Osteocyte (in vitro differentiated cells): ENCODE measurements at places on chromosomes 16 and 17.

DNA sequence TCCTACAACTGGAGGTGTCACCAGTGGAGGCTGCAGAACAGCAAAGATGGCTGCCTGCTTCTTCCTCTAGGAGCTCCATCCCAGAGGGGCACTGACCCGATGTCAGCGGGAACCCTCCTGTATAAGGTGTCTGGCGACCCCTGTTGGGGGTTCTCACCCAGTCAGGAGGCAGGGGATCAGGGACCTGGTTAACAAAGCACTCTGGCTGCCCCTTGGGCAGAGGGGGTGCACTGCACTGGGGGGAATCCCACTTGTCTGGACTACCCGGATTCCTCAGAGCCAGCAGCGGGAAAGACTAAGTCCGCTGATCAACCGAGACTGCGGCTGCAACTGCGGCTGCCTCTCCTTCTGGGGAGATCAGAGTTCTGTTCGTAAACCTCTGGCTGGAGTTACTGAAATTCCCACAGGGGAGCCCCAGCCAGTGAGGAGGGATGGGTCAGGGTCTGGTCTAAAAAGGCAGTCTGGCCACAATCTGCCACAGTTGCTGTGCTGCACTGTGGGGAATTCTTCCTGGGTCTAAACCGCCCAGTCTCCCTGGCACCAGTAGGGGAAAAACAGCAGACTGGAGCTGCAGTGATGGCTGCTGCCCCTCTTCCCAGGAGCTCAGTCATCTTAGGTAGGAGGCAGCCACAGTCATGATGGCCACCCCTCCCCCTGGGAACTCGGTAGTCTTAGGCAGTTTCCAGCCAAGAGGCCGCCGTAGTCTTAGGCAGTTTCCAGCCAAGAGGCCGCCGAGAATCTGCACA, 213.4 kb downstream of the CYB561 start:
- no peak overlapping the region for H3K4me3 ChIP-seq
- no peaks in the 10 kb centered on the region for H3K27me3 ChIP-seq
- DNase-seq, result no peak
- peaks cover 26% of the 10 kb centered on the region for H3K36me3 ChIP-seq
- no peak overlapping the region for H3K27ac ChIP-seq
- H3K4me1 ChIP-seq, result no peaks in the 10 kb centered on the region

DNA sequence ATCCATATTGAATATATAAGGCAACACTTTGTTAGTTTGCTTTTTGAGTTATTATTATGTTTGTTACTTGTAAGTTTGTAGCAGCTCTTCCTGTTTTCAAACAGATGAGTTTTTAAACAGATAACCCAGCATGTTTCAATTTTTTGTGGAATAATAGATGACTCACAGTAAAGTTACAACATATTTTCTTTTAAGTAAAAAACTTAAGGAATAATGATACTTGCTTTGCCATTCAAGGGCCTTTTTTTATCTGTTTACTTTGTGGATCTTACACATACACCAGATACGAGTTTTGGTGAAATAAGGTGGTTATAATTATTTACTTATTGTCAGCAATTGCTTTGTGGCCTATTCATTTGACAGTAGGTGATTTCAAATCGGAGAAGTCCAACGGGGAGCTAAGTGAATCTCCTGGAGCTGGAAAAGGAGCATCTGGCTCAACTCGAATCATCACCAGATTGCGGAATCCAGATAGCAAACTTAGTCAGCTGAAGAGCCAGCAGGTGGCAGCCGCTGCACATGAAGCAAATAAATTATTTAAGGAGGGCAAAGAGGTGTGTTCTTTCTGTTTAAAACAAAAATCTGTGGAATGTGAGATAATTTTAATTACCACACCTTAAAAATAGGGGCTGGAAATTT, 66.3 kb downstream of the BPTF start:
- DNase-seq, result no peak
- H3K36me3 ChIP-seq, result peaks cover 44% of the 10 kb centered on the region
- H3K27me3 ChIP-seq, result no peaks in the 10 kb centered on the region
- H3K27ac ChIP-seq, result peak overlapping the region; percentile 47

GRCh38 chr17:34024386-34024785, 230.7 kb upstream of the CCL2 start:
- no peaks in the 10 kb centered on the region for H3K27me3 ChIP-seq
- no peak overlapping the region for H3K4me3 ChIP-seq
- H3K4me1 ChIP-seq, result no peaks in the 10 kb centered on the region

DNA sequence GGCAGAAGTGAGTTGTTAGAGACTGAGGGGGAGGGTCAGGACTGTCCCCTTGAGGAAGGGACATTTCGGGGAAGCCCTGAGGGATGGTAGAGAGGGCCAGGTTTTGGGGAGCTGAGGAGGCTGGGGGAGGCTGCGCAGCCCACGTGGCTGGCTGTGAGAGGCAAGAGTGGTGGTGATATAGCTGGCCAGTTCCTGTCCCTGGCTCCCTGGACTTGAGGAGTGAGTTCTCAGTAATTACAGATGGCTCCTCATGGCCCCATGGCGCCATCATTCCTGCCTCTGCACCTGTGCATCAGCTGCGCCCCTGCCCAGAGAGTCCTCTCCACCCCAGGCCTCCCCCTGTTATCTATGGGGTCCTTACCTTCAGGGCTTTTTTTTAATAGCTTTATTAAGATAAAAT, 30.3 kb downstream of the MPRIP start:
- peaks cover 67% of the 10 kb centered on the region for H3K4me1 ChIP-seq
- H3K36me3 ChIP-seq, result peaks cover 17% of the 10 kb centered on the region
- H3K27ac ChIP-seq, result no peak overlapping the region

GRCh38 chr17:76337413-76337777, 16.3 kb downstream of the PRPSAP1 start:
- no peak overlapping the region for H3K27ac ChIP-seq
- DNase-seq, result no peak
- H3K4me3 ChIP-seq, result no peak overlapping the region
- H3K27me3 ChIP-seq, result no peaks in the 10 kb centered on the region
- peaks cover 24% of the 10 kb centered on the region for H3K36me3 ChIP-seq

DNA sequence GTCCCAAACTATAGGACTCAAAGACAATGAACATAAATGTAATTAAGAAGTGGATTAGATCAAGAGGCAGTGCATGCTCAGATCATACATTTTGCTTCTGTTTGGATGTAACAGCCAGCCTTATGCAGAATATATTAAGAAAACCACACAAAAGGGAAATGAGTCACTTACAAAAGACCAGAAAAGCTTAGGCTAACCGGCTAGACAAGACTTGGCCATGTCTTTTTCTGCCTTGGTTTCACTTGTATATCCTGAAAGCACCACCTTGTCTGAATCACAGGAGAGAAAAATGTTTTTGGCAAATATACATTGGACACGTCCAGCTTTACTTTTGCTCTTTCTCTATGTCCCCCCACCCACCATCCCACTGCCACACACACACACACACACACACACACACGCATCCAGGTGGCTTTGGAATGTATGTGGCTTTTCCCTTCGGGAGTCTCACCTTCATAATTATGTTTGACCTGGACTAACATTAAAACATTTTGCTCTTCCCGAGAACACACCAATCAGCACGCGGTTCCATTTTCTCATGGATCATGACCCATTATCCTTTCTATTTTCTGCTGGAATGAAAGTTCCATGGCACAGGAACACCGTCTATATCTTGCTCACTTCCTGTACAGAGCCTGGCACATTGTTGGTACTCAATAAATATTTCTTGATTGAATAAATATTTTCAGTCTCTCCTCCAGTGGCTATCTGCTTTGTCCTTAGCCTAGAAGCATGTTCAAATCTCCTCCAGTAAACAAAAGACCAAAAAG, 64.6 kb downstream of the CDK5R1 start:
- no peak overlapping the region for H3K27ac ChIP-seq
- H3K36me3 ChIP-seq, result no peaks in the 10 kb centered on the region
- no peak for DNase-seq
- H3K4me3 ChIP-seq, result no peak overlapping the region
- H3K4me1 ChIP-seq, result no peaks in the 10 kb centered on the region

- H3K4me1 ChIP-seq, result no peaks in the 10 kb centered on the region
- peaks cover 44% of the 10 kb centered on the region for H3K36me3 ChIP-seq
Measured at GRCh38 chr17:78046923-78047322, 81.6 kb downstream of the TMC6 start.

- peaks cover 13% of the 10 kb centered on the region for H3K4me1 ChIP-seq
- H3K36me3 ChIP-seq, result no peaks in the 10 kb centered on the region
- H3K27me3 ChIP-seq, result no peaks in the 10 kb centered on the region
Measured at GRCh38 chr17:42438600-42439567, 15.8 kb upstream of the CAVIN1 start.

DNA sequence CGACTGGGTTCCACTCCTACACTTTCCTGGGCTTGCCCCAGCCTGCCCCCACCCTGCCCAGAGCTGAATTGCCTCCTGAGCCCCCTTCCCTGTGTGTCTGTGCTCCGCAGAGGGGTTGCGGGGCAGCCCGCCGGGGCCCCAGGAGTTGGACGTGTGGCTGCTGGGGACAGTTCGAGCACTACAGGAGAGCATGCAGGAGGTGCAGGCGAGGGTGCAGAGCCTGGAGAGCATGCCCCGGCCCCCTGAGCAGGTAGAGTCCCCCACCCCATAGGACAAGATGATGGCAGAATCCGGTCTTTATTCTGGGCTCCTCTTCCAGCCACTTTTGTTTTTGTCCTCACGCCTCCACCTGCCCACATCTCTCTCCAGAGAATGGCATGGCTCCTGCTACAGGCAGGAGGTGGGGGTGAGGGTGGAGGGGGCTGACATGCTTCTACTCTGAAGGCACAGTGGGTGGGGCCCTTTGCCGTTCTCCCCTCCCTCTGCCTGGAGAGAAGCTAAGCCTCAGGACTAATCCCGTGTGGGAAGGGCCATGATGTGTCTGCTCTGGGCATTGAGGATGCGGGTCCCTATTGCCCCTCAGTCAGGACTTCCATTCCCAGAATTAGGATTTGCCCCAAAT, 3.5 kb downstream of the ACBD4 start:
- no peak overlapping the region for H3K4me3 ChIP-seq
- peaks cover 13% of the 10 kb centered on the region for H3K4me1 ChIP-seq
- no peak for DNase-seq
- H3K27me3 ChIP-seq, result no peaks in the 10 kb centered on the region

DNA sequence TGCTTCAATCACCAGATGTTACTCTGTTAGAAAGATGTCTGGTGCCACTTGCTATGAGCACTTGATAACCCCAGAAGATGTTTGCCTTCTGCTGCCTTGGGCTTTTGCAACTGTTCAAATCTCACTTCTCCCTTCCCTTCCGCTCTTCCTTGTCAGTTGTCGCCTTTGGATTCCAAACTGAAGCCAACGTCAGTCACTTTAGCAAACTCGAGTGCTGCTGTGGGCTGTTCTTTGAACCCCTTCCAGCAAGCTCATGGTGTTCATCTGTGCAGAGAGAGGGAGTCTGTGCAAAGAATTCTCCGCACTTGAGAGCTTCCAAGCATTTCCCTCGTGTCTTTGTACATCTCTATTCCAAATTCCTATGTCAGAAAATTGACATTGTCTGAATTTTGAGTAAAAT, 879.4 kb downstream of the CDH11 start:
- no peak overlapping the region for H3K4me3 ChIP-seq
- no peaks in the 10 kb centered on the region for H3K27me3 ChIP-seq
- no peak for DNase-seq
- no peaks in the 10 kb centered on the region for H3K36me3 ChIP-seq
- H3K4me1 ChIP-seq, result no peaks in the 10 kb centered on the region

GRCh38 chr17:28862561-28862960, 7.7 kb downstream of the ERAL1 start:
- H3K27ac ChIP-seq, result no peak overlapping the region
- DNase-seq, result no peak

DNA sequence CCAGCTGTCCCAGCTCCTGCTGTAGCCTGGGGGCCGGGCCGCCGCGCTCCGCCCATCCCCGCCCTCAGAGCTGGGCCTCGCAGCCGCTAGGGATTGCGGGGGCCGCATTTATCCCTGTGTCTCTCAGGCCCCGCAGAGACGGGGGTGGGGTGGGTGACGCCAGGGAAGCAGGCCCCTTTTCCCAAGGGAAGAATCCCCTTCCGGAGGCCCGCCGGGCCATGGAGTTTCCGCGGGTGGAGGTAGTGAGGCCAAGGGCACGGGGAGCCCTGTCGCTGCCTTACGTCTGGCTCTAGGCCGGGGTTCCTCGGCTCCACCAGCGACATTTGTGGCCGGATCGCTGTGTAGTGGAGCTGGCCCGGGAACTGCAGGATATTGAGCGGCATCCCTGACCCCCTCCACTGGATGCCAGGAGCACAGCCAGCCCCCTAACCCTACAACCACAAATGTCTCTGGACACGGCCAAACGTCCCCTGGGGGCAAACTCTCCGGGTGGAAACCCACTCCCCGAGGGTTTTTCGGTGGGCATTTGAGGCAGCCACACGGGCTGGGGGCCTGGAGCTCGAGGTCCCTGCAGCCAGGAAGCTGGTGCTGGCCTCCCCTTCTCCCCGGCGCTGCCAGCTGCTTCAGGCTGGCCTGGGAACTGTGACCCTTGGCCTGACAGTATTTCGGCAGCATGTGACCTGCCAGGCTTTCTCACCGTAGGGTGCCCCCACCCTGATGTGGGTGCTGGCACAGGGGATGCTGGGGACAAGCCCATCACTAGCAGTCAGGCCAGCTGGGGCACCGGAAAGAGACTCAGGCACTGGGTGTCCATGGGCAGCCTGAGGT, 12.0 kb upstream of the CD300A start:
- peak; percentile 95 for DNase-seq
- peaks cover 5% of the 10 kb centered on the region for H3K27me3 ChIP-seq
- H3K4me3 ChIP-seq, result peak overlapping the region; percentile 55
- H3K27ac ChIP-seq, result peak overlapping the region; percentile 71

- no peaks in the 10 kb centered on the region for H3K27me3 ChIP-seq
- H3K4me3 ChIP-seq, result no peak overlapping the region
- no peaks in the 10 kb centered on the region for H3K4me1 ChIP-seq
- H3K27ac ChIP-seq, result no peak overlapping the region
- no peaks in the 10 kb centered on the region for H3K36me3 ChIP-seq
Measured at GRCh38 chr16:27073733-27074132, 7.0 kb downstream of the C16orf82 start.

DNA sequence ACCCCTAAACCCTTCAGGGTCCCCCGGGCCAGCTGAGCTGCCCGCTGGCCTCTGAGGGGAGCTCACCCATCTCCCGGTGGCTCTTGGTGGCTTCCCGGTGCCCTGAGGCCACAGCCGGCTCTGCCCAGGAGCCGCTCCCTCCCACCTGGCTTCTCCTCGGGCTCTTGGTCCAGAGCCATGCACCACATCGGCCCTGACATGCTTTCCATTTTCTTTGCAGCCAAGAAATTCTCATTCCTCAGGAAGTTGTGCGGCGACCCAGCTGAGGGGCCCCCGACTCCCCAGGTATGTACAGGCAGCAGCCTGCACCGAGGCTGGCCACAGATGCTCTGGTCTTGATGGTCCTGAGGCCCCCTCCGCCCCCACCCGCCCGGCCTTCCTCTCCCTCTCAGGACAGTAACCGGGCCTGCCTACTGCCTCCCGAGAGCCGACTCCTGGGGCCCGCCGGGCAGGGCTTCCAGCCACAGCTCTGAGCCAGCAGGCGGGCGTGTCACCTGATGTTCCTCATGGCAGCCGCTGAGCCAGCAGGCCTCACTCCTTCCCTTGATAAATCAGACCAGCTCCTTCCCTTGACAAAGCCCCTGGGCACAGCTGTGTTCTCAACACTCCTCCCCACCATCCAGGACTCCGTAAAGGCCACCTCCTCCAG, 28.4 kb upstream of the ZFPM1 start:
- H3K27me3 ChIP-seq, result no peaks in the 10 kb centered on the region
- no peaks in the 10 kb centered on the region for H3K4me1 ChIP-seq
- no peak overlapping the region for H3K27ac ChIP-seq
- H3K36me3 ChIP-seq, result no peaks in the 10 kb centered on the region
- H3K4me3 ChIP-seq, result no peak overlapping the region
